ENCODE measurements at places on chromosomes 6 and 20. TPM values are rescaled to one million over a fixed set of nuclear protein-coding genes. Genes with fewer than 3 reads are reported as not detected.

The AKAP12 gene
- 52.4 TPM for total RNA-seq

The HSD17B8 gene
- 28.6 TPM for total RNA-seq

The PTCHD4 gene
- total RNA-seq = 1.1 TPM

The RHAG gene
- not detected for total RNA-seq

The IMPG1 gene
- not detected for total RNA-seq

- no peak for DNase-seq
These were observed 373.2 kb upstream of the MMS22L start for GRCh38 chr6:97656236-97656635.

- no peak for DNase-seq
These were observed 92.4 kb downstream of the GJA10 start for GRCh38 chr6:89986650-89987074.

- no peak for DNase-seq
These were observed 790.9 kb downstream of the TFAP2A start for GRCh38 chr6:9623985-9624384.

DNA sequence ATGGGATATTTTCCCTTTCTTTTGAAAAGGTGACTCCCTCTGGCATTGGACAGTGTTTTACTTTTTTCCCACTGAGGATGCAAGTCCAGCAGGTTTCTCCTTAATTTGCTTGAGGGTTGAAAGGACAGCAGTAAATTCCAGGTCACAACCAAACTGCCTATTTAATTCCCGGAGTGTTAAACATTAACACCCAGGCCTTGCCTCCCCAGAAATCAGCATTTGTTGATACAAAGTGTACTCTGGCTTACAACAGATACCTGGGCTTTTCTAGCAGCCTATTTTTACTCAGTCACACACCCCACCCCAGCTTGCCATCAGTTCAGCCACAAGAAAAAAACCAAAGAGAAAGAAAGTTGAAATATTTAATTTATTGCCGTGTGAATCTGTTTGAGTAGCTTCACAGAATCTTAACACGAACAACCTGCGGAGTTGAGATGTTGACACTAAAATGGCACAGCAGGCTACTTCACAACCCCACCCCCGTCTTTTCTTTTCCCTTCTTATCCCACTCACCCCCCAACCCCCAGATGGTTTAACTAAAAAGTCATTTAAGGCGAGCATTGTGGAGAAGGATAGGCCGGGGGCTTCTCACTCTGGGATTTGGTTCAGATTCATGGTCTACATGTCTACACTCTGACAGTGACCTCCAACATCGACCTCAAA is 45.7 kb downstream of the MYLIP start:
- DNase-seq = no peak

- DNase-seq = no peak
These were observed 88.8 kb downstream of the PCSK2 start for GRCh38 chr20:17315407-17316231.

DNA sequence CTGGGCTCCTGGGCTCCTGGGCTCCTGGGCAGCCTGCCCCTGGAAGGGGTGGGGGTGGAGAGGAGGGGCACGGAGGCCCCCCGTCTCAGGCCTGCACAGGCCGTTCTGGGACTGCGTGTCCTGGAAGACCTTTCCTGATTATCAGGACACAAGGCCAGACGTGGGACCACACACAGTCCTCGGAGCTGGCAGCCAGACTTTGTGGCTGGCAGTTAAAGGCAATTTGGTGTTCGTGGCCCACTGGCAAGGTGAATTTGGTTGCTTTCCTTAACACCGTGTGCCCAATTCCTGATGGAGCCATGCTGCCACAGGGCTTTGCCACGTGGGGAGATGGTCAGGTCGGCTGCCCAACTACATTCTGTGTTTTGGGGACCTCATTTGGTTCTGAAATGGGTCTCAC is 113.5 kb downstream of the SMOC2 start:
- no peak for DNase-seq

DNA sequence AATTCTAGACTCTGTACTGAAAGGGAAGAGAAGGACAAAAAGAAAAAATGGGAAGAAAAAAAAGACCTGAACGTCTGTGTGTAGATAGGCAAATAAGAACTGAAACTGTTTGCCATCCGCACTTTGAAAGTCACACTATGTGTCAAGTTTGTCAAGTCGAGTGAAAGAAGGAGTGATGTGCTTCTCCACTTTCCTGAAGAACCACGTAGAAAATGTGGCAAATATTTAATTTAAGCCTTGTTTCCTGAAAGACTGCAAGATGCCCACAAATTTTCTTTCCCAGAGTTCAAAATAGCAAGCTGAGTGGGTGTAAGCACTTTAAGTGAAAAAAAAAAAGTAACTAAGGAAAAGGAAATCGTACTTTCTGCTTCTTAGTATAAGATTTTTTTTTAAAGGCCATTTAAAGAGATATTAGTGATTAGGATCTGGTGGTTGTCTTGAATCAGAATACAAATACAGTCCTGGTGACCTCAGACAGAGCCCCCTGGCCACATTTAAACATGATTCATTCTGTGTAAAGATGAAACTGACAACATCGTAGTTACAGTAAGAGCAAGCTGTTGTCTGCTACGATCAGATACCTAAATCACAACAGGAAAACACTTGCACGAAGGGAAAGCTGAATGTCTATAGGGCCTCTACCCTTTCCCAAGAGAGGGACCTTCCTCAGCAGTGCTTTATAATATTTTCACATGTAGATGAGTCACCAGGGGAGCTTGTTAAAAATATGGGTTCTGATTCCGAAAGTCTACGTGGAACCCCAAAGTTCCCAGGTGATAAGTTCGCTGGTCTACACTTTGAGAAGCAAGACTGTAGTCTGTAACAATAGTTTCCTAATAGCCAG is 102.3 kb downstream of the HIVEP2 start:
- DNase-seq = no peak

- DNase-seq = no peak
These were observed 133.2 kb downstream of the OPN5 start for GRCh38 chr6:47915017-47915416.

DNA sequence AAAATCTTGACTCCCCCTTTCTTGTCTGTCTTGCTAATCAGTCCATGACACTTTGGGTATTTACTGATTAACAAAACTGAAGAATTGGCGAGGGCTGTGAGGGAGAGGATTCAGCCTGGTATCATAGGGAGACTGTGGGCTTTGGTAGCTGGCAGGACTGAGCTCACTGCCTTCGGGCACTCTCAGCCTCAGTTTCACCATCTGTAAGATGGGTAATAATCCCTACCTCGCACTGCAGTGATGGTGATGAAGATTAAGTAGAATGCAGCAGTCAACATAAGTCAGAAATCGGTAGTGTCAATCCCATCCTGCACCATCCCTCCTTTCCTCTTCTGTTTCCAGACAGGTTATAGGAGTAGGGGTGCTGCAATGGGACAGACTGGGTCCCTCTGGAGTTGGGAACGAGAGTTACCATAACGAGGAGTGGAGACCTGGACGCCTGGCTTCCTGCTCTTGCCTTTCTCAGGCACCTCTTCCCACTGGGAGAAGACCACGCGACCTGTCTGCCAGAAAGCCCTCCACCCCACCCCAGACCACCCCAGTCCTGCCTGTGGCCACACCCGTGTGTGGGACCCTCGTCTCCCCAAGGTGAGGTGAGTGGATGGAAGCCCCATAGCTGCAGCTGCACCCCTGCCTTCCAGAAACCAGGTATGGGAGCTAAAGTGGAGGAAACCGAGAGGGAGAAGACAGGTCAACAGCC is 99.1 kb downstream of the SNX5 start:
- no peak for DNase-seq

GRCh38 chr6:134114918-134115714 is 62.7 kb upstream of the SLC2A12 start:
- DNase-seq = no peak

DNA sequence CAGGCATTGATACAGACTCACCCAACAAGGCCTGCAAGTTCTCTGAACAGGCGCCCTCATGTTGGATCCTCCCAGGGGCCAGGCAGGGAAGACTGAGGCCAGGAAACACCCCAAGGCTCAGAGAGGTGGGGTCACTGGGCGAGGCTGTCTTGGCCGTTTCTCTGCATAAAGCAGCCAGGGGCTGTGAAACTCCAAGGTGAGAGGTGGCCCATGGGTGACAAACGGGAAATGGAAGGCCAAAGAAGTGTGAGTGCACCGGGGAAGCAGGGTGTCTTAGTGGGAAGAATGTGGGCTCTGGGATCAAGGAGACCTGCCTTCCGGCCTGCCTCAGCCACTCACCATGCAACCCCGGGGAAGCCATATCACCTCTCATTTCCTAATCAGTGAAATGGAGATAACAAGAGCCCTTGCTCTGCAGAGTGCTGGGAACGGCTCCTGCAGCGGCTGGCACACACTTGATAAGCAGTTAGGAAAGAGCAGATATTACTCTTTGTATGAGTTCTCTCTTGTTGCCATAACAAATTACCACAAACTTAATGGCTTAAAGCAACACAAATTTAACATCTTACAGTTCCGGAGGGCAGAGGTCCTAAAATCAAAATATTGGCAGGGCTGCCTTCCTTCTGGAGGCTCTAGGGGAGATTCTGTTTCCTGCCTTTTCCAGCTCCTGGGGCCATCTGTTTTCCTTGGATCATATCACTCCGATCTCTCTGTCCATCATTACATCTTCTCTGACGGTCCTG is 168.6 kb downstream of the NFATC2 start:
- DNase-seq = no peak

DNA sequence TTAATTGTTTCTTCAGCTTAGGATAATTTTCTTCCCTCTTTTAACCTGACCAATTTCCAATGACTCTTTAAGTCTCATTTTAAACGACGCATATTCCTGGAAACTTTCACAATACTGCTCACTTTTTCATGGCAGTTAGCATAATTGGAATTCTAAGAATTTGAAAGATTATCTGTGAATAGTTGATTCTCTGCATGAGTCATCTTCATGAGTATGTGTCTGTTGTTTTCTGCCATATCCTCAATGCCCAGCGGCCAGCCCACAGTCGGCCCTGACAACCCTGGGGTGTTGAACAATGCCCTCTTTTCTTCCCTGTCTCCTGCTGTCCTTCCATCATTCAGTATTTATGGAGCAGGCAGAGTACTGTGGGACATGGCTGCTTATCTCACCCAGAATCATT is 554.2 kb downstream of the CDH26 start:
- no peak for DNase-seq

DNA sequence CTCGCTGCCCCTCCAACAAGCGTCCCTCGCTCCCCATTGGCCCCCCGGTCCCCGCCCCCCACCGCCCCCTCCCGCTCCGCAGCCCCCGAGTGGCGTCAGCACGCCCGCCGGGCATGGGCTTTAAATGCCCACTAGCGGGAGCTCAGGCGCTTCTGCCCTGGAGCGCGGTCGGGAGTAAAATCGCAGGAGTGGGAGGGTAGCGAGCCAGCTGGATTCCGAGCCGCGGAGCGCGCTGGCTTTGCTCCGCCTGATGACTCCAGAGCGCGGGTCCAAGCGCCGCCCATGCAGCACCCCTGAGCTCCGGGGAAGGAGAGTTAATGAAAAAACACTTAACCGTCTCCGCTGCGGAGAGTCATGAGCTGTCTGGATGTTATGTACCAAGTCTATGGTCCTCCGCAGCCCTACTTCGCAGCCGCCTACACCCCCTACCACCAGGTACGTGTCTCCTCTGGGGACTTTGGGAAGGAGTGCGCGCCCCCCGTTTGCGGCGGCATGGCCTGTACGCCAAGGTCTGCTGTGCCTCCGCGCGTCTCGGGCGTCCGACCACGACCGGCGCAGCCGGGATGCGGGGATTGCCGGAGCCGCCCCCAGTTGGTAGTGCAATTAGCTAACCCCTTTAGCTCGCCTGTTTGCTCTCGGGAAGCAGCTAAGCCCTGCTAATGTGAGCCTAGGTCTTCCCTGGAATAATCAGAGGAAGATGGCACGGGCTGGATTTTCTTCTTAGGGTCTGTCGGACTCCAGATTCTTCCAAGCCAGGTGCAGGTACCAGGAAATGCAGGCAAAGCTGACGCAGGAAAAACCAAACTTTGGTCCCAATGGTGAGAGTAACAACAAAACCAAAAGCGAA is at the start of gene VGLL2:
VGLL2 (plus strand) TSS at position 149 of the 847 bp plus-strand sequence; CDS start at position 355, 206 bp downstream.
- DNase-seq = peak; percentile 46

GRCh38 chr6:57040011-57040410 is 6.5 kb upstream of the KIAA1586 start:
- DNase-seq = no peak

DNA sequence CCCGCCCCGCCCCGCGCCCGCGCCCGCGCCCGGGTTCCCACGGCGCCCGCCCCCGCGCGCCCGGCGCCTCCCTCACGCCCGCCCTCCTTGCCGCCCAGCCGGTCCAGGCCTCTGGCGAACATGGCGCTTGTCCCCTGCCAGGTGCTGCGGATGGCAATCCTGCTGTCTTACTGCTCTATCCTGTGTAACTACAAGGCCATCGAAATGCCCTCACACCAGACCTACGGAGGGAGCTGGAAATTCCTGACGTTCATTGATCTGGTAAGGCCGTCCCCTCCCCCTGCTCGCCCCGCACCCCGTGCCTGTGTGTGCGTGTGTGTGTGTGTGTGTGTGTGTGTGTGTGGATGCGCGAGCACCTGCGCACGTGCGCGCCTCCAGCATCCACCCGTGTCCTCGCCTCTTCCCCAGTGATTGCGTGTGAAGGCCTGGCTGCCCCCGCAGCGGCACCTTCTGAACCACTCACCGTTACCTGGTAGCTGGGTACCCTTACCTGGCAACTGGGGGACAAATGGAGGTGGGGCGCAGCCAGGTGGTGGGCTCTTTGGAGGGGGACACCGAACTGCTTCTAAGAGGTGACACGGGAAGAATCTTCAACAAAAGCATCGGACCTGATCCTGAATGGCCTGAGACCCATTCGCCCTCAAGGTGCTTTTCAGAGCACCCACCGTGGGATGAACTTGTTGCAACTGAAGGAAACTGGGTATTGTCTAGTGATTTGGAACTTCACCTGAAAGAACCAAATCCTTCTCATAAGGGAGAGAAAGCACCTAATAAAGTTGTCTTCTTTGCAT is at the start of gene AIG1:
AIG1 (plus strand) TSS at position 84 of the 791 bp plus-strand sequence; CDS start at position 121, 37 bp downstream.
- peak; percentile 77 for DNase-seq

DNA sequence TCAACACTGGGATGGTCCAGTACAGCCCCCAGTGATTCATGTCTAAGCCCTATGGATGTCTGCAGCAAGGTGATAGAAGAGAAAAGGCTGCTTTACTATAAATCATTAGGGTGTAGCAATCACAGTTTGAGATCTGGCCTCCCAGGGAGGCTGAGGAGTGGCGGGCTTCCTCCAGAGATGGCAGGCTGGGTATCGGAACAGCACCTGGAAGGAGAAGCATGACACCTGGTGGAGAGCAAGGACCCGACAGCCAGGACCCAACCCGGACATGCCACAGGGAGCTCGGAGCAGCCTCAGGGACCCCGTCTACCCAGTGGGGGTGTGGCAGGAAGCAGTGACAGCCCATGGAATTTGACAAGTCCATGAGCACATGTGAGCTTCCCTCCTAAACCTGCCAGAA is 114.8 kb upstream of the CD93 start:
- peak; percentile 67 for DNase-seq
